ENCODE measurements at places on chromosomes 2 and 18. TPM values are rescaled to one million over a fixed set of nuclear protein-coding genes. Genes with fewer than 3 reads are reported as not detected.

The DRC1 gene
- not detected for total RNA-seq

The ABCA12 gene
- 4.0 TPM for total RNA-seq

GRCh38 chr2:128291161-128291843 lies 27.4 kb downstream of the HS6ST1 start:
- H3K4me3 ChIP-seq = no peak overlapping the region
- H3K27ac ChIP-seq = no peak overlapping the region
- DNase-seq = no peak
- H3K36me3 ChIP-seq = no peaks in the 10 kb centered on the region

DNA sequence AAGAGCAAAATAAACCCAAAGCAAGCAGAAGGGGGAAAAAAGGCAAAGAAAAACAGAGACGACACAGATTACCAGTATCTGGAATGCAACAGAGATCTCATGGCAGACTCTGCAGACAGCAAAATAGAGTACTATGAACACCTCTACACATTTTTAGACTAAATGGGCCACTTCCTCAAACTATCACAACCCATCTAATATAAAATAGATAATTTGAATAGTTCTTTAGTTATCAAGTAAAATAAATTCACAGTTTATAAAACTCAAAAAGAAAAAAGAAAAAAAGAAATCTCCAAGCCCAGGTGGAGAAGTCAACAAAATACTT lies 16.6 kb downstream of the SESTD1 start:
- DNase-seq = no peak
- H3K36me3 ChIP-seq = no peaks in the 10 kb centered on the region

- no peak overlapping the region for H3K27ac ChIP-seq
- H3K4me3 ChIP-seq = no peak overlapping the region
- no peaks in the 10 kb centered on the region for H3K4me1 ChIP-seq
- DNase-seq = no peak
- no peaks in the 10 kb centered on the region for H3K36me3 ChIP-seq
These were observed 8.9 kb upstream of the OSR1 start for GRCh38 chr2:19367326-19367725.

DNA sequence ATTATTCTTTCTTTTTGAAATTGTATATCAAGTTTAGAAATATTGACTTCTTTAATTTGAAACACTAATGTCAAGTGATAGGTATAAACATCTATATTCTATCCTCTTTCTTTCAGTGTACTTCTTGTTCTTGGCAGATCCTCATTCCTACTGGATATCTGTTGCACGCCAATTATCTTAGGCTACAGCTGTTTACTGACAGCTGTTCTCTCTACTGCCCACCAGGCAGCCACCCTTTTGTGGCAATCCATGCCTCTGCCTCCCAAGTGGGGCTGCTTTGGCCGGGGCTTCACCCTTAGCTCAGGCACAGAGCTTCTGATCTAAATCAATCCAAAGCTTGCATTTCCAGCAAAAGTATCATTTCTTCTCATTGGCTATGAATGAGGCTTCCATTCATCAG lies 50.6 kb upstream of the ITSN2 start:
- no peaks in the 10 kb centered on the region for H3K27me3 ChIP-seq
- H3K27ac ChIP-seq = no peak overlapping the region
- no peak overlapping the region for H3K4me3 ChIP-seq
- no peaks in the 10 kb centered on the region for H3K4me1 ChIP-seq

GRCh38 chr2:199602271-199602895 lies 144.6 kb upstream of the SATB2 start:
- peaks cover 3% of the 10 kb centered on the region for H3K27me3 ChIP-seq
- no peak overlapping the region for H3K27ac ChIP-seq
- no peak overlapping the region for H3K4me3 ChIP-seq
- H3K36me3 ChIP-seq = no peaks in the 10 kb centered on the region
- no peak for DNase-seq

DNA sequence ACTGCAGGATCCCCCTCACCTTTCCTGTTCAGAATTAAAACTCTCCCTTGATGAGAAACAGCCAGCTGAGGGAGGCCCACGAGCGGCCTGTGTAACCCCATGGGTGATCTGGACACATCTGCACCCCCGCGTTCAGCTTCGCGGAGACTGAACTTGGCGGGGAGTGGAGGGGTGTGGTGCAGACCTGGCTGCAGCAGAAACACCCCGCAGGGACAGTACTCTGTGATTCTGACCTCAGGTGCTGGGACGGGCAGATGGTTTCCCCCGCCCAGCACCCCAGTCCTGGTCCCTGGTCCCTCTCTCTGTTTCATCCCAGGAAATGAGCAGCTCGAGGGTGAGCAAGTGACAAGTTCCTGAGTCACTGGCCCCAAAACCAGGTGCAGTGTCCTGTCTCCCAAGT lies 41.2 kb downstream of the GBX2 start:
- H3K27ac ChIP-seq = no peak overlapping the region
- no peak overlapping the region for H3K4me3 ChIP-seq
- H3K36me3 ChIP-seq = no peaks in the 10 kb centered on the region
- DNase-seq = no peak
- no peaks in the 10 kb centered on the region for H3K4me1 ChIP-seq

DNA sequence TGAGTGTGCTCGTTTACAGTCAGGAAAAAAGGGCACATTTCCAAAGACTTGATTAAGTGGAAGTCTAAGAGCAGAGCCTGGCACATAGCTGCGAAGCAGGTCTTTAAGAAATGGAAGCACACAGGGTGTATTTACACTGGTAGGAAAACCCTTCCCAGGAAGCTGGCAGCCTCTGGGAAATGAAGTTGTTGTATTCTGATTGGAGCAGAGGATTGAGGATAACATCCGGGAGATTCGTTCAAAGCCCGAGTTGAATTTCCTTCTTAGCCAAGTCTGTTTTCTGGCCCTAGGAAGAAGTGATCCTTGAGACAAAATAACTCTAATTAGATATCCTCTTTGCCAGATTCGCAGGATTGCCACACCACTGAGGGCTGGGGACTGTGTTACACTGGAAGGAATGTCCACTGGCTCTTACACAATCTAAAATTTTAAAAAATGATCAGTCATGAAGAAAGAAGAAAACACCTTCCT lies 75.9 kb downstream of the ITGB1BP1 start:
- H3K27me3 ChIP-seq = no peaks in the 10 kb centered on the region
- H3K36me3 ChIP-seq = no peaks in the 10 kb centered on the region
- H3K4me3 ChIP-seq = no peak overlapping the region

DNA sequence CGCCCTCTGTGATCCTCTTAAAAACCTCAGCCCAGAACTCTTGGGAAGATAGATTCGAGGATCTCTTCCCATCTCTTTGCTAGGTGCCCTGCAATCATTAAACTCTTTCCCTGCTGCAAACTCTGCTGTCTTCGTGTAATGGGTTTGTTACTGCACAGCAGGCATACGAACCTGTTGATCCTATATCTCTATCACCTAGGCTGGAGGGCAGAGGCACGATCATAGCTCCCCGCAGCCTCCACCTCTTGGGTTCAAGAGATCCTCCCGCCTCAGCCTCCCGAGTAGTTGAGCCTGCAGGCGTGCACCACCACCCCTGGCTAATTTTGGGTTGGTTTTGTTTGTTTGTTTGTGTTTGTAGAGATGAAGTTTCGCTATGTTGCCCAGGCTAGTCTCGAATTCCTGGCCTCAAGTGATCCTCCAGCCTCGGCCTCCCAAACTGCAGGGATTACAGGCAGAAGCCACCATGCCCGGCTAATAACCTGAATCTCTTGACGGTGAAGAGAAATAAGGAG lies 493 bp upstream of the BBS5 start:
- no peaks in the 10 kb centered on the region for H3K4me1 ChIP-seq
- H3K27me3 ChIP-seq = no peaks in the 10 kb centered on the region
- H3K27ac ChIP-seq = peak overlapping the region; percentile 83
- H3K4me3 ChIP-seq = peak overlapping the region; percentile 72
- H3K36me3 ChIP-seq = no peaks in the 10 kb centered on the region

- no peak overlapping the region for H3K4me3 ChIP-seq
- no peak for DNase-seq
These were observed 10.0 kb downstream of the ADD2 start for GRCh38 chr2:70757966-70758365.

- no peaks in the 10 kb centered on the region for H3K4me1 ChIP-seq
- no peaks in the 10 kb centered on the region for H3K36me3 ChIP-seq
- no peak for DNase-seq
- H3K27me3 ChIP-seq = no peaks in the 10 kb centered on the region
- no peak overlapping the region for H3K4me3 ChIP-seq
- no peak overlapping the region for H3K27ac ChIP-seq
These were observed 27.7 kb downstream of the LOXHD1 start for GRCh38 chr18:46629361-46629760.

DNA sequence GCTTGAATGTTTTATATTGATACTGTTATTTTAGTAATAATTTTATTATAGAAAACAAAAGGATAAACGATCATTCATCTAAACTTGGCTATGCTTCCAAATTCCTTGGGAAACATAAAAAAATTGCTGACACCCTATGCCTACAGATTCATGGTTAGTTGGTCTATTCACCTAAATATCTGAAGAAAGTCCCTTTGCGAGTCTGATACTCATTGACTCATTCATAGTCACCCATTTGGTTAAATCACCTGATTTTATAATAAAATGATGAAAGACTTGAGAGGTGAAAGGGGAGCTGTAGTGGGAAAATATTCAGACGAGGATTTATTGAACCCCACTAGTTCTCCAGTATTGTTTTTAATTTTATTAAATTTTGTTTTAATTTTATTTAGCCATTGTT lies 112.0 kb downstream of the PTPN4 start:
- no peak overlapping the region for H3K4me3 ChIP-seq
- no peak for DNase-seq
- no peak overlapping the region for H3K27ac ChIP-seq

All from breast epithelium (tissue), 4 donors.